ENCODE measurements at places on chromosomes 5 and 9.
A peak's percentile ranks its signal among the peaks of the same experiment; 100 is the strongest.

- DNase-seq = no peak
Observed at GRCh38 chr5:97788369-97788768, 605.3 kb upstream of the RIOK2 start.

DNA sequence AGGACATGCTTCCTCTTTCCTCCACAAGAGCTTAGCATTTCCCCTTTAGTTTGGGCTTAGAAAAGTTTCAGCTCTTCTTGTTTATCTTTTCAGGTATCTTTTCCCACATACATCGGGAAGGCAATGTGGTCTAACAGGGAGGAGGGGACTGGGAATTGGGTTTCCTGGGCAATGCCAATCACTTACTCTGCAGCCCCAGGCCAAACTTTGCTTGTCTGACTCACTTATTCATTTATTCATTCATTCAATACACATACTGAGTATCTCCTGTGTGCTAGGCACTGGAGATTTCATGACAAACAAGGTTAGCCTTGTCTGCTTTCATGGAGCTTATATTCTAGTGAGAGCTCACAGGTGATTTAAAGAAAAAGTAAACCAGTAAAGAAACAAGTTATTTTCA, 10.7 kb upstream of the POU4F3 start:
- no peak for DNase-seq

DNA sequence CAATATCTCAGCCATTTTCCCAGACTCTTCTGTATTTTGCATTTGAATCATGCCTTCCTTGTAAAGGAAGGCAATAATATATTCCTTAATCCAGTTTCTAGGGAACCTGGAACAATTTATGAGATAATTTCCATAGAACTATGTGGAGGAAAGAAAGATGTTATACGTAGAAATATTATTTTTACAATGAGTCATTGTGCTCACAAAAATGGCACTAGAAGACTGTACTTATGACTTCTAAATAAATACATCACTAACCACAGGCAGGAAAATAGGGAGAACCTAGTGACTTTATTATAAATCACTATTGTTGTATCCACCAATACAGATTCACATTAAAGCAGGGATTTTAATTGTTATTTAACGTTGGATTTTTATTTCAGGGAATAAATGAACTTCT, 87.6 kb downstream of the FBXO38 start:
- no peak for DNase-seq

GRCh38 chr5:79613549-79613948, 1.3 kb downstream of the TENT2 start:
- DNase-seq = no peak

GRCh38 chr9:124899845-124900244, 37.9 kb downstream of the ARPC5L start:
- DNase-seq = peak; percentile 44

- no peak for DNase-seq
Observed at GRCh38 chr5:177482359-177482795, 8.9 kb upstream of the DBN1 start.

GRCh38 chr9:129867136-129868022, 32.1 kb downstream of the USP20 start:
- DNase-seq = no peak

- DNase-seq = peak; percentile 74
Observed at GRCh38 chr9:123997665-123998277, 13.8 kb upstream of the LHX2 start.

DNA sequence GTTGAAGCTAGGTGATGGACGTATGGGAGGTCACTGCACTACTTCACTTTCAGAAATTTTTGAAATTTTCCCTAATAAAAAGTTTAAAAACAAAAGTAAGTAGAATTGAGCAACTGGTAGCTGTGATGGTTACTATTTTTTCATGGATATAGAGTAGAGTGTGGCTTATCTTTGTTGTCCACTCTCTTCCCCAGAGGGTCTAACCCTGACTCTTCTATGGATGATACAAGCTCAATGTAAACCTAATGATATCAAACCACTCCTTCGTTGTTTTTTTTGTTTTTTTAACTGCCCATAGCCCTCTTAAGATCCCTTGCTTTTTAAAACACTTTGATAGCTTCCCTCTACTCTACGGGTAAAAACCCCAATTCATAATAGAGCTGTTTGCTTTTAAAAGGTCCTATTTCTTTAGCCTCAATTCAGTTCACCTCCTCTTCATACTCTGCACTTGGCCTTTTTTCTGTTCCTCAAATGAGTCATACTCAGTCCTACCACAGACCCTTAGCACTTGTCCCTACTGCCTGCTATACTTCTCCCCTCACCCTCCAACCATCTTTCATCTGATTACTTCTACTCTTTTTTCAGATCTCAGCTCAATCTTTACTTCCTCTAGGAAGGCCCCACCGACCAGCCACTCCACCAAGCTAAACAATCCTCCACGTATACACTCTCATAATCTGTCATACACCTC, 2.6 kb downstream of the HDAC3 start:
- DNase-seq = no peak

DNA sequence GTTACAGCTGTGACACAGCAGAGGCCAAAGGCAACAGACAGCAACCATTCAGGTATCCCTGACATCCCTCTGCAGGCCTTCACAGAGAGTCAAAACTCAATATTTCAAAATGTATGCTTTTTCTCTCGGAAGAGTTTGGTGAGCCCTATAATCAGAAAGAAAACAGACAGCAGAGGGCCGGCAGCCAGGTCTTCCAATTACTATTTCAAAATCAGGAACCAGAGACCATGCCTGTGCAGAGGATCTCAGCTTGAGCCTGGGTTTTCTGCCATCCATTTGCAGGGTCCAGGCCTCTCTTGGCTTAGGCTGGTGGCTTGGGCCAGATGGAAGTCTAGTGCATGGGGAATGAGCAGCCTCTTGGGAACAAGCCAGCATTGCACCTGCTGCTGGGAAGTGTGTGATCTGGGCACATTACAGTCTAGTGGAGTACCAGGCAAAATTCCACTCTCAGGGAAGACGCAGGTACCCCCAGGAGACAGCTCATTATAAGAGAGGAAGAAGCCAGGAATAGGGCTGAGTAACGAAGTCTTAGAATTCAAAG, 231.3 kb downstream of the ENC1 start:
- DNase-seq = no peak

DNA sequence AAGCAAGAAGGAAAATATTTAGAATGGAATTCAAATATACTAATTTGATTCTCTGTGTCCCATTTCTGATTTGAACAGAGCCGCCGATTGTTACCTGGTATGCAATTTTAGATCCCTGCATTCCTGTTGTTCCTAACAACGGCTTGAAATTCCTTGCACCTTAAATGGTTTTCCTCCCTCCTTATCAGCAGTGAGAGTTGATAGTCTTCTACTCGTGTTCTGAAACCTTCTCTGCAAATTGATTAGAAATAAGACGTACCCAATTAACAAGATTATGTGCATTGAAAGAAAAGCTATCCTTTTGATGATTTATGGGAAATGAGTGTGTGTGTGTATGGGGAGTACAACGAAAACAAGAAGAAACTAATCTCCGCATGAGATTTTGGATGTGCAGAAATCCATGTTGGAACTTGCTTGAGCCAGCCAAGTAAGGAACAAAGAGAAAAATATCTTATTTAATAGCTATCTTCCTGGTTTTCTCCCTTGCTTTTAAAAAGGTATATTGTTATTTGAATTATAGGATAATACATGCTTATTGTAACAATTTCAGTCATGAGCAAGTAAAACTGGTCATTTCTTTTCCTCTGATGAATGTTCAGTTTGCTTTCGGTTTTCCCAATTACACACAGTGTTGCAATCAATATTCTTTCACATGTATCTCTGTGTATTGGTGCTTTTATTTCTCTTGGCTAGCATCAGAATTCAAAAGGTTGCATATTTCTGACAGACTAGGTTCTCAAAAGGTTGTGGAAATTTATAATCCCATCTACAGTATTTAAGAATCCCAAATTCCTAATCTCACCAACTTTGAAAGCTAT, 211.1 kb upstream of the ACTBL2 start:
- peak; percentile 62 for DNase-seq

DNA sequence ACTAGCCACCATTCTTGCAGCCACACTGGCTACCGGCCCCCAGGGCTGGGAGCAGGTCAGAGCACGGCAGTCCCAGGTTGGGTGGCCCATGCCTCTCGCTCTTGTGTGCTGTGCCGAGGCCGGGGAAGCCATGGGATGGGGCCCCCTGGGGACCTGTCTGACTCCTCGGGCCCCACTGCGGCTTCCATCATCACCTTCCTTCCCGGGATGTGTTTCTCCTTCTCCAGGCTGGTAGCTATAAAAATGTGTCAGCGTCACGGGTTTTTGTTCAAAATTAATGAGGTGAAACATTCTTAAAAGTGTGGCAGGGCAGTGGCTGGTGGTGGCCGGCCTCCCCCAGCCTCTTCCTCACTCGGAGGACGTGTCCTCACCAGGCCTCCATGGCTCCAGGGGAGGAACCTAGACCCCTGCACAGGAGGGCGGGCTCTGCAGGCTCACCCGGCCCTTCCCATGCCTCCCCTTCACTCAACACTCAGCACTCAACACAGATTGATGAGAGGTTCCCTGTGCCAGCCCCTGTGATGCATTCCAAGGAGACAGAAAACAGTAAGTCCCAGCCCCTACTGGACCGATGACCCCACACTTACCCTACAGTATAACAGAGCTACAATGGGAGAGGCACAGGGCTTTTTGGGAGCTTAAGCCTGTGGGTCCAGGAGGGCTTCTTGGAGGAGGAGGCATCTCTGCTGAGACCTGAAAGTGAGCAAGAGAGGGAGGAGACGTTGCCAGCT, 43.2 kb downstream of the PTGES start:
- DNase-seq = no peak

DNA sequence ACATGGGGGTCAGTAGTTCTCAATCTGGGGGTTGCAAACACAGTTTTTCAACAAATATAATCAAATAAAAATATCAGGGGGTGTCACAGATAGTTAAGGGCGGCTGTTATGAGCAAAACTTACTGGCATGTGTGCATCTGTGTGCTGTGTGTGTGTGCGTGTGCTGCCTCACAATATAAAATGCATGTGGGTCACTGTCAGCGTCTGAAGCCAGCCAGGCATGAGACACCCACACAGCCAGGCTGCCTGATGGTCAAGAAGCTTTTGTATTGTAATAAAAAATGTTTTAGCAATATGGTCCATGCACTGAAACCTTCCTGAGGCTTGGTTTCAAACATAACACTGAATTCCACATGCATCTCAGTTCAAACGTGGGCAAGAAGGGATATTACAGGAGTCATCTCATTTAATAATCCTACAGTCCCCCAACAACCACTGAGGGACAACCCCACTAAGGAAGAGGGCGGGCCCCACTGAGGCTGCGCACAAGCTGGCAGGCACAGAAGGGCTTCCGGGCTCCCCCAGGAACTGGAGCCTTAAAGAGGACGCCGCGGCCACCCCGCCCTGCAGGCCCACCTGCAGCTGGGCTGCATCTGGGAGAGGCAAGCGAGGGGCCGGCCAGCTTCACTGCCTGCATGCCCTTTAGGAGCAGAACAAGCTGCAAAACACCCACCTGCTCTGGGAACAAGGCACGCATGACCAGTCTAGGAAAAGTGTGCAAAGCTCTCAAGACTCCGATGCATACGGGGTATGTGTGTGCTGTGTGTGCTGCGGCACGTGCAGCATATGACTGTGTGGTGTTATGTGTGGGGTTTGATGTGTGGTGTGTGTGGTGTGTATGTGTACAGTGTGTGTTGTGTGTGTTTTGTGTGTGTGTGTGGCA, 14.1 kb downstream of the SEMA4D start:
- DNase-seq = no peak

DNA sequence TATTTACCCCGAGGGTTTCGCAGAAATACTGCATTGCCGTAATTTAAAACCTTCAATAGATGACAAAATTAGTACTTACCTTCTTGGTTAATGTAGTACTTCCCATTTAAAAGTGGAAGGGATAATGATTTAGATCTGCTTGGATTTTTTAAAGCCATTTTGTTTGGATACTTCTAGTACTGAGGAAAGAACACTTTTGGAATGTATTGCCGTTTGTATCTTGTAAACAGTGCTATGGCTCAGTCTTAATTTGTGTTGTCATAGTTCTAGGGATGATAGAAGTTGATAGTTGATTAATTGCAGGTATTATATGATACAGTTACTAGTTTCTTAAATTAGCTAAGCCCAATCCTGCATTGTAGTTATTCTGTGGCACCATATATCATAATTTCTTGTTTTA, 33.1 kb downstream of the TNPO1 start:
- no peak for DNase-seq

DNA sequence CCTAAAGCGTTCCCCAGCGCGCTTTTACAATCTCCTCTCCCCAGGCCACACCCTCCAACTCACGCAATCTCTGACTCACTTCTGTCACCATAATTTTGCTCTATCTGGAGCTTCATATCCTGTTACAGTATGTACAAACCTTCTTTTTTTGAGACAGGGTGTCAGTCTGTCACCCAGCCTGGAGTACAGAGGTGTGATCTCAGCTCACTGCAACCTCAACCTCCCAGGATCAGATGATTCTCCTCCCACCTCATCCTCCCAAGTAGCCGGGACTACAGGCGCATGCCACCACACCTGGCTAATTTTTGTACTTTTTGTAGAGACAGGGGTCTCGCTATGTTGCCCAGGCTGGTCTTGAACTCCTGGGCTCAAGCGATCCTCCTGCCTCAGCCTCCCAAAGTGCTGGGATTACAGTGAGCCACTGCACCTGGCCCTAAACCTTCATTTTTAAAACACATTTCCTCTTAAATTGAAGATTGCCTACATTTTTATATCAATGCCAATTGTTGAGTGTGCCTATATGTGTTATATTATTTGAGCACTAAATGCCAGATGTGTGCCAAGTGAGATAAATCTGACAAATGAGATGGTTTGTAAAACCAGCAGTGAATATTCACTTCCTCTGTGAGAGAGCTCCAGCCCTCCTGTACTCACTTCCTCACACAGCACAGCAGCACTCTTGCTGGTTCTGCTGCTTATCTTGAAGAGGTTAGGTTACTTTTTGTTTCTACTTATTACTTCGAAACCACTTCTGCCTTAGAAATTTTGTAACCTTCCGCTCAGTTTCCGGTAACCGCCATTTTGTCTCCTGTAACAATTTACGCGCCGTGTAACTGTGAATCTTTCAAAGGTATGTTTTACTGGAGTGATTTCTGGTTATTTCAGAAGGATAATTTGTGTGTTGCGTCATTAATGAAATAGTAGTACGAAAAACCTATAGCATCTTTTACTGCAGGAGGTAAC, 57.9 kb downstream of the DOCK8 start:
- no peak for DNase-seq

- DNase-seq = no peak
Observed at GRCh38 chr9:96721731-96722429, 56.0 kb downstream of the ZNF510 start.

DNA sequence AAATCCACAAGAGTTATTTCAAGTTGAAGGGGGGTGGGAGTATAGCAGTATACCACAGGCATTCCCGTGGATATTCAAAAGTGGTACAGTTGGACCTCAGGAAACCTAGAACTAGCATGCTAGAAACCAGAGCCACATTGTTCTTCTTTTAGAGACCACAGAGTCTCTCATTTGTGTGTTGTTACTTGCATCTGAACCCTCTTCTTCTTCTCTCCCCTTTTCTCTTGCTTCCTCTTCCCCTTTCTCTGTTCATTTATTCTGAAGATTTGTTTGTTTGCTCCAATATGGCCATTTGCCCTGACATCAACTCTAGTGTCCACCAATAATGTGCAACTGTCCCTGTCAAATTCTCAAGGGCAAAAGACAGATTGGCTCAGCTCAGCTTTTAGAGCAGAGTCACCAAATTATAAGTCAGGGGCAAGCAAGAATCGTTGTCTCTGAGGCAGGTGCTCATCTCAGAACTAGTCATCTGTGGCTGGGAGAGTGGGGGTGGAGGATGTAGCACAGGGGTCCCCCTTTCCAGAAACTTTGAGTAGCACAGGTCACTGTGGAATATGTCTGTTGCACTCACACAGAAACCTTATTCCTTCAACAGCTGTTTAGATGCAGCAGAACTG, 321.1 kb downstream of the ARRDC3 start:
- DNase-seq = no peak

GRCh38 chr5:105033637-105034400, 1471.2 kb upstream of the NUDT12 start:
- DNase-seq = no peak
